ENCODE measurements at places on chromosomes 2 and 18. TPM values are rescaled to one million over a fixed set of nuclear protein-coding genes. Genes with fewer than 3 reads are reported as not detected.

The RND3 gene
- not detected for total RNA-seq

DNA sequence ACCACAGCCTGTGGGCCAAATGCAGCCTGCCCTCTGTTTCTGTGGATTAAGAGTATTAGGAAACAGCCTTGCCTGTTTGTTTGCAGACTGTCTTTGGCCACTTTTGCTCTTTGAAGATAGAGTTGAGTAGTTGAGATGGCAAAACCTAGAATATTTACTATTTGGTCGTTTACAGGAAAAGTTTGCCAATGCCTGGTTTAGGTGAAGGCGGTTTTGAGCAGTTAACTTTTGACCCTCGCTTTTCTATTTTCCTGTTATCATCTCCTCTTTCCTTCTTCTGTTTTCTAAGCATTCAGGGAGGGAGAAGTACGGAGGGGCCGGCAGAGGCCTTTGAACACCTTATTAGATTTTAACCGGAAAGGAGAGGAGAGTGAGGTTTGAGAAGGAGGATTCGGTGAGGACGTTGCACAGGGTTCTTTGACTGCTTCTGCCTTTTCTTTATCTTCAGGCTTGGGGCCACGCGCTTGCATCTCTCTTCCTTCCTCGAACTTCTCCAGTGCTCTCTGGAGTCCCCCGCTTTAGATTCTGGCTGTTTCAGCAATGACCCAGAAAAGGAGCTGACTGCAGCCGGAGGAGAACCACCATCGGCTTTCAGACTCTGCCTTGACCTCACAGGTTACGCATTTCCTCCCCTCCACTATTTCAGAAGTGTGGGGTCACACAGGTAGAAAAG is 39.2 kb downstream of the IL1R2 start:
- no peaks in the 10 kb centered on the region for H3K36me3 ChIP-seq
- H3K4me3 ChIP-seq, result no peak overlapping the region
- DNase-seq, result no peak

DNA sequence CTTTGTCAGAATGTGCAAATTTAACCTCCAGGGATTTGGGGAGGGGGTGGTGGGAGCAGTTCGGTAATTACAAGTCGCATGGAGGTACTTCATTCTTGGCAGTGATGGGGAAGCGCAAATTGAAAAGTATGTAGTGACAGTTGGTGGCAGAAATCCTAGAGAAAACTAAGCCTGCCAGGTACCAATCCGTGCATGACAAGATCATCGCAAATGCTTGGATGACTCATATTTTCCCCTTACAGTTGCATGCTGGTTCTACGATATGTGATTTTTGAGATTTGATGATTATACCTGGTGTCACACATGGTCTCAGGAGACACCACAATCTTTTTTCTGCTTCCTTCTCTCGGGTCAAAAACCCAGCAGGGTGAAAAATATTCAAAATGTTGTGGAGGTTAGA is 479.7 kb upstream of the ID2 start:
- H3K27me3 ChIP-seq, result no peaks in the 10 kb centered on the region
- H3K4me1 ChIP-seq, result no peaks in the 10 kb centered on the region
- no peak for DNase-seq
- H3K4me3 ChIP-seq, result no peak overlapping the region
- H3K27ac ChIP-seq, result no peak overlapping the region

GRCh38 chr2:68436270-68436669 is 30.8 kb downstream of the FBXO48 start:
- no peak overlapping the region for H3K4me3 ChIP-seq
- peaks cover 54% of the 10 kb centered on the region for H3K4me1 ChIP-seq
- no peak for DNase-seq
- no peaks in the 10 kb centered on the region for H3K27me3 ChIP-seq

The CHRNA1 gene
- total RNA-seq, result 0.20 TPM

DNA sequence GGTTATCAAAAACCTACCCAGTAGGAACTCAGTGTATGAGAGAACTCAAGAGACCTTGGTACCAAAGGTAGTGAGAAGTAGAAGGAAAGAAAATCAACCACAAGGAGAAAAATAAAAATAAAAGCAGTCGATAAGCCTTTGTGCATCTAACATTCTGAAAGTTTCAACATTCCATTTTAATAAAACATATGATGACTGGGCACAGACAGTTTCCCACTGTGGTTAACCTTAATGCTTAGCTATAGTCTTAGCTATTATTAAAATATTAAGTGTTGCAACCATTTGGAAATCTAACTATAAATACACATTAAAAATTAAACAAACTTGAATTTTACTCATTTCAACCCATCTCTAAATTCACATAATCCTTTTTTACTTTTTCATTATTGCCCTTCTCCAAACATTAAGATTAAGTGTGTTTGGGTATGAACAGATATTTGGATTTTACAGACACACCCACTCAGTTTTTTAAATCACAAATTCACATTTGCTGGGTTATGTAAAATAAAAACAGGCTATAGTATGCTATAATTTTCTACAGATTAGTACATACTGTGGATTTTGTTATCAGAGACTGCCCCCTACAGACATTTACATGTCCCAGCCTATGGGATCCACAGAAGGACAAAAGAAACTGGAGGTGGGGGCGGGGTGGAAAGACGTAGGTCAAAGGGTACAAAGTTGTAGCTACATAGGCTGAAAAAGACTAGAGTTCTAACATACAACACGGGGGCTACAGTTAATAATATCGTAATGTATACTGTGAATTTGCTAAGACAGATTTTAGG is 32.8 kb downstream of the SRBD1 start:
- no peak overlapping the region for H3K27ac ChIP-seq
- H3K36me3 ChIP-seq, result peaks cover 5% of the 10 kb centered on the region
- no peaks in the 10 kb centered on the region for H3K4me1 ChIP-seq
- H3K27me3 ChIP-seq, result no peaks in the 10 kb centered on the region
- H3K4me3 ChIP-seq, result no peak overlapping the region

DNA sequence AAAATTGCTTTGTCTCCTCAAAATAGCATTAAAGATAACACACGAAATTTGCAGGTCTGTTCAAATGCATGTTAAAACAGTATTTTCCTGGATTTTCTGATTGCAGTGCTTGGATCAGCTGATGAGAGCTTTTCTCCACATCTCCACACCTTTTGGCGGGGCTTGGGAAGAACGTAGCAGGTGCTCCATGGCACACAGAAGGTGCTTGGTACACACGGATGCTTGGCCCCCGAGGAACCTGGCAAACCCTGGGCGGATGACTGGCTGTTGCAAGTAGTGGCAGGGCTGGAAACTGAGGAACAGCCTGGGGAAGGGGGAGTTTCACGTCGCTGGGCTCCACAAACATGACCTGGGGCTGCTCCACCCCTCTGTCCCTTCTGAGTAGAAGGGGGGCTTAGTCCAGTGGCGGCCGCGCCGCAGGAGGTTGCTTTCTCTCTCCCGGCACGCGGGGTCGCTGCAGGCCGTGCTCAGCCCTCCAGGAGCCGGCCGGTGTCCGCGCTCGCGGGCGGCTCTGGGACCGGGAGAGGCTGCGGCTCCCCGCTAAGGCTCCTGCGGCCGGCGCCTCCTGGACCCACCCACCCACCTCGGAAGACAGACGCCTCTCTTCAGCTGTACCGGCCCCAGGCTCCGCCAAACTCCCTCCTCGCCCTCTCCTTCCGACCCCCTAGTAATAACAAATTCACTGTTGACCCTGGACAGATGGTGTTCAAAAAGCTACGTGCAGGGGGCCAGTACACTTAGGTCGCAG is 69.3 kb downstream of the MARCO start:
- no peak for DNase-seq
- no peak overlapping the region for H3K4me3 ChIP-seq
- no peaks in the 10 kb centered on the region for H3K27me3 ChIP-seq
- no peak overlapping the region for H3K27ac ChIP-seq
- H3K4me1 ChIP-seq, result no peaks in the 10 kb centered on the region

DNA sequence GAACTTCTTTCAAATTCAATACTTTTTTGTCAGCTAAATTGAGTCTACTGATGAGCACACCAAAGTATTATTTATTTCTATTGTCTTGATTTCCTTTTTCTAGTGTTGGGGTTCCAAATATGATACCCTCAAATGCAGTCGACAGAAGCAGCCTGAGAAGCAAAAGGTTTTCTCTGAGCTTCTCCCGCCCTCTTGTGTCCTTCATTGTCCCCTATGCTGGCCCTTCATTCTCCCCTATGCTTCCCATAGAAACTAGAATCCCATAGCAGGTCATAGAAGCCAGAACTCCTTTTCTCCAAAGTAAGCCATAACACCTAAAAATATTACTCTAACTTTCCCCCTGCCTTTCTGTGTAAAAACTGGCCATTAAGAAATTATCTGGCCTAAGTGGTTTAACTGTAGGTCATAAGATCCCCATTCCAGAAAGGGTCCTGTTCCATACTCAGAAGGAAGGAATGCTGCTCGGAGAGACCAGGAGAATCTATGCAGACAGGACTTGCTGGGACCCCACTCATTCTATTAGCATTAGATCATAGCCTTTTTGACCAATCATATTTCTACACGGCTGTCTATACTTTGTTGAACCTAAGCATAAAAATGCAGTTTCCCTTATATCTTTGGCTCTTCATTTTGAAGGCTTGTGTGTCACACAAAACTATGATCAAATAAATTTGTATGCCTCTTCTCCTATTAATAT is 764.6 kb upstream of the PKDCC start:
- no peak for DNase-seq
- H3K27me3 ChIP-seq, result no peaks in the 10 kb centered on the region
- no peaks in the 10 kb centered on the region for H3K36me3 ChIP-seq
- no peaks in the 10 kb centered on the region for H3K4me1 ChIP-seq

DNA sequence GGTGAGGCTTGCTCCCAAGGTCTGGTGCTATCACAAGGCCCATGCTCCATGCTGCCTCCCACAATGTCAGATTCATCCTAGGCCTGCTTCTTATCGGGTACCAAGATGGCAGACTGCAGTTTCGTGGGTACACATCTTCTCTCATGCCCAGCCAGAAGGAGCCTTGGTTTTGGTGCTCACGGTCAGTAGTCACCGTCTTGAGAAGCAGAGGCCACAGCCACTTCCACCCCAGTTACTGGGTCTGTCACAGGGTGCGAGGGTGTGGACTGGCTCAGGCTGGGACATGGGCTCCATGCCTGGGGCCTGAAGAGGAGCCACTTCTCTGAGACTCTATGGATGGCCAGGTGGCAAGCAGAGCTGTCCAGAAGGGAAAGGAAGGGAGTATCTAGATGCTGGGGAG is 178.8 kb upstream of the HS6ST1 start:
- DNase-seq, result no peak
- H3K36me3 ChIP-seq, result no peaks in the 10 kb centered on the region
- H3K4me1 ChIP-seq, result peaks cover 4% of the 10 kb centered on the region

The MEP1B gene
- total RNA-seq, result not detected

GRCh38 chr2:135773917-135774316 is 32.3 kb downstream of the UBXN4 start:
- no peaks in the 10 kb centered on the region for H3K27me3 ChIP-seq
- no peak for DNase-seq
- no peak overlapping the region for H3K27ac ChIP-seq

DNA sequence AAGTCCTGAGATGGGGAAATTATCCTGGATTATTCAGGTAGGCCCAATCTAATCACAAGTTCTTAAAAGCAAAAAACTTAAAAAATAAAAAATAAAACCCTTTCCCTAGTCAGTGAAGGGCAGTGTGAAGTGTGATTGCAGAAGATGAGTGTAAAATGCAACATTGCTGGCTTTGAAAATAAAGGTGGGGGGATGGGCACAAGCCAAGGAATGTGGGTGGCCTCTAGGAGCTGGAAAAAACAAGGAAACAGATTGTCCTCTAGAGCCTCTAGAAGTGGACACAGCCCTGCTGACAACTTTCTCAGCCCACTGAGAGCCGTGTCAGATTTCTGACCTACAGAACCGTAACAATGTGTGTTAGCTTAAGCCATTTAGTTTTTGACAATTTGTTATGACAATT is 184.3 kb upstream of the HNRNPA3 start:
- no peaks in the 10 kb centered on the region for H3K27me3 ChIP-seq
- no peak overlapping the region for H3K4me3 ChIP-seq
- H3K27ac ChIP-seq, result no peak overlapping the region

DNA sequence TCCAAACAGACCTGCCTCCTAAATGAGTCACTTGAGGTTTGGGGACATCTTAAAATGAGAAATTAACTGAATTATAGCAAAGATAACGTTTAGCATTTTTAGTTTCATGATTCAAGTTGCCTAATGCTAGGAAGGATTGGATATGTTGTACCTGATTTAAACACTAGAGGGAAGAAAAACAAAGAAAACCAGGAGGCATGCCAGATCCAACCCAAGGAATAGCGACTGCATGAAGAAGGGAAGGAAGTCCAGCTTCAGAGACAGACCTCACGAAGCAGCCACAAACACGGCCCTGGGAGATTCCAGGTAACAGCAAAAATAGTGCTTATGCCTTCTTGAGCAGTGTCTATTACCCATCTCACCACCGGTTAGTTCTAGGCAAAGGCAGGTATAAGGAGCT is 499.9 kb upstream of the SPHKAP start:
- no peaks in the 10 kb centered on the region for H3K27me3 ChIP-seq
- H3K4me3 ChIP-seq, result no peak overlapping the region
- no peaks in the 10 kb centered on the region for H3K4me1 ChIP-seq
- no peaks in the 10 kb centered on the region for H3K36me3 ChIP-seq
- no peak for DNase-seq

- no peaks in the 10 kb centered on the region for H3K36me3 ChIP-seq
- no peak overlapping the region for H3K27ac ChIP-seq
- no peaks in the 10 kb centered on the region for H3K27me3 ChIP-seq
- H3K4me1 ChIP-seq, result peaks cover 45% of the 10 kb centered on the region
- no peak overlapping the region for H3K4me3 ChIP-seq
These were observed 1232.3 kb upstream of the ZEB2 start for GRCh38 chr2:145752091-145752806.

GRCh38 chr2:154720651-154721050 is 22.2 kb downstream of the KCNJ3 start:
- no peaks in the 10 kb centered on the region for H3K36me3 ChIP-seq
- no peak overlapping the region for H3K27ac ChIP-seq
- DNase-seq, result no peak
- no peaks in the 10 kb centered on the region for H3K4me1 ChIP-seq
- no peak overlapping the region for H3K4me3 ChIP-seq
- H3K27me3 ChIP-seq, result no peaks in the 10 kb centered on the region

The DHRS9 gene
- total RNA-seq, result 0.25 TPM

DNA sequence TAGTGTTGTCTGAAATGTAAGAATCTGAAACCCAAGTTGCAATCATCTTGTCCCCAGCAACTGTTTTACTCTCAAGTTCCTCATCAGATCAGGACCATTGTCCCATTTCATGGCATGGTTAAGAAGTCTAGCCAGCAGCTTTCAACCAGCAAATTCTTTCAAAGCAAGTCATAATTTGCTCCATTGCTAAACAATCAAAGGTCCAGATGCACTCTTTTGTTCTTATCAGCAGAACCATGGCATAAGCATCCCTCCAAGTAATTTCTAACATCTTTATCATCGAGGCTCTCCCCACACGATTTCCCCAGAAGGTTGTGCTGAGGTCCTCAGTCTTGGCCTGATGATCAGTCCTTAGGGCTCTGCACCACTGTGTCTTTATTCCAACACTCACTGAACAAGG is 67.5 kb upstream of the APCDD1 start:
- no peak for DNase-seq
- no peaks in the 10 kb centered on the region for H3K36me3 ChIP-seq
- H3K4me3 ChIP-seq, result no peak overlapping the region
- H3K4me1 ChIP-seq, result no peaks in the 10 kb centered on the region
- H3K27me3 ChIP-seq, result no peaks in the 10 kb centered on the region
- H3K27ac ChIP-seq, result no peak overlapping the region

Measured in B cell (primary cell).